Vagina (tissue), 2 donors: ENCODE measurements at places on chromosomes 3 and 15. TPM values are rescaled to one million over a fixed set of nuclear protein-coding genes. Genes with fewer than 3 reads are reported as not detected.
A peak's percentile ranks its signal among the peaks of the same experiment; 100 is the strongest.

Gene GABRR3
- not detected for total RNA-seq

- no peak for DNase-seq
- H3K27ac ChIP-seq = no peak overlapping the region
- H3K27me3 ChIP-seq = no peaks in the 10 kb centered on the region
- no peaks in the 10 kb centered on the region for H3K36me3 ChIP-seq
- no peaks in the 10 kb centered on the region for H3K4me1 ChIP-seq
- no peak overlapping the region for H3K4me3 ChIP-seq
Measured at GRCh38 chr3:3074551-3075257, 35.5 kb downstream of the IL5RA start.

GRCh38 chr3:181554233-181554765 is 157.4 kb upstream of the SOX2 start:
- H3K27ac ChIP-seq = no peak overlapping the region
- H3K36me3 ChIP-seq = no peaks in the 10 kb centered on the region
- no peak overlapping the region for H3K4me3 ChIP-seq
- no peak for DNase-seq
- H3K27me3 ChIP-seq = no peaks in the 10 kb centered on the region

GRCh38 chr3:185082829-185083228 is 70.0 kb downstream of the C3orf70 start:
- DNase-seq = no peak
- H3K4me1 ChIP-seq = no peaks in the 10 kb centered on the region
- no peaks in the 10 kb centered on the region for H3K27me3 ChIP-seq
- H3K36me3 ChIP-seq = no peaks in the 10 kb centered on the region
- no peak overlapping the region for H3K27ac ChIP-seq
- no peak overlapping the region for H3K4me3 ChIP-seq

Gene FSIP1
- total RNA-seq = 0.98 TPM

Gene ERICH6
- total RNA-seq = not detected

Gene POTEB
- not detected for total RNA-seq

GRCh38 chr3:47685037-47685436 is 96.7 kb downstream of the SMARCC1 start:
- no peaks in the 10 kb centered on the region for H3K4me1 ChIP-seq
- H3K4me3 ChIP-seq = no peak overlapping the region
- DNase-seq = no peak
- H3K27me3 ChIP-seq = no peaks in the 10 kb centered on the region

Gene GCHFR
- 69.7 TPM for total RNA-seq

- H3K36me3 ChIP-seq = no peaks in the 10 kb centered on the region
- H3K4me3 ChIP-seq = no peak overlapping the region
- H3K27me3 ChIP-seq = no peaks in the 10 kb centered on the region
- no peaks in the 10 kb centered on the region for H3K4me1 ChIP-seq
- H3K27ac ChIP-seq = no peak overlapping the region
Measured at GRCh38 chr3:178043084-178043483, 493.2 kb upstream of the KCNMB2 start.

- no peak for DNase-seq
- peaks cover 9% of the 10 kb centered on the region for H3K36me3 ChIP-seq
- H3K27ac ChIP-seq = no peak overlapping the region
- H3K4me1 ChIP-seq = peaks cover 19% of the 10 kb centered on the region
Measured at GRCh38 chr15:42772144-42772543, 35.2 kb upstream of the CDAN1 start.

- no peak overlapping the region for H3K27ac ChIP-seq
- H3K36me3 ChIP-seq = no peaks in the 10 kb centered on the region
- H3K4me3 ChIP-seq = no peak overlapping the region
- DNase-seq = no peak
- H3K4me1 ChIP-seq = no peaks in the 10 kb centered on the region
- H3K27me3 ChIP-seq = no peaks in the 10 kb centered on the region
Measured at GRCh38 chr15:27214032-27214431, 243.1 kb downstream of the GABRG3 start.

DNA sequence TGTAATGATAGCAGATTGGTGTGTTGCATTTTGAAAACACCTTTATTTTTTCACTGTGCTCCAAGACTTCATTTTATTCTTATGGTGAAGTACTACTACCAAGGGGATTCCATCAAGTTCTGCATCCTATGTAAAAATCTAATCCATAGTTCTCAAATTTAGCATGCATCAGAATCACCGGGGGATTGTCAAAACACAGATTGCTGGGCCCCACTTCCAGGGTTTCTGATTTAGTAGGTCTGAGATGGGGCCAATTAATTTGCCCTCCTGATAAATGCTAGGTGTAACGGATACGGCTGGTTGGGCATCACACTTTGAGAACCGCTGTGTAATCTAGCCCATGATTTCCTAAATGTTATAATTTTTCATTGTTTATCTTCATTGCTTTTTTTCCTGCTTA is 692 bp downstream of the ZWILCH start:
- no peak overlapping the region for H3K27ac ChIP-seq
- H3K36me3 ChIP-seq = no peaks in the 10 kb centered on the region
- peak overlapping the region; percentile 88 for H3K4me3 ChIP-seq
- H3K4me1 ChIP-seq = peaks cover 26% of the 10 kb centered on the region
- DNase-seq = no peak

Gene FILIP1L
- 41.5 TPM for total RNA-seq

GRCh38 chr15:67033571-67034044 is 31.8 kb upstream of the SMAD3 start:
- no peaks in the 10 kb centered on the region for H3K36me3 ChIP-seq
- H3K4me3 ChIP-seq = peak overlapping the region; percentile 23
- DNase-seq = no peak

- no peaks in the 10 kb centered on the region for H3K27me3 ChIP-seq
- no peak for DNase-seq
- no peak overlapping the region for H3K4me3 ChIP-seq
- no peaks in the 10 kb centered on the region for H3K36me3 ChIP-seq
Measured at GRCh38 chr3:112123548-112123947, 9.5 kb downstream of the GCSAM start.

- H3K4me1 ChIP-seq = peaks cover 7% of the 10 kb centered on the region
- H3K4me3 ChIP-seq = no peak overlapping the region
- no peaks in the 10 kb centered on the region for H3K27me3 ChIP-seq
- H3K36me3 ChIP-seq = no peaks in the 10 kb centered on the region
- H3K27ac ChIP-seq = no peak overlapping the region
Measured at GRCh38 chr3:175434561-175434960, 575.4 kb downstream of the NAALADL2 start.
